ENCODE measurements at places on chromosomes 4 and X.

GRCh38 chr4:114600672-114601071 lies 2.1 kb downstream of the UGT8 start:
- DNase-seq, result no peak

GRCh38 chr4:91497892-91498291 lies 805.9 kb upstream of the GRID2 start:
- DNase-seq, result no peak

- DNase-seq, result no peak
Observed at GRCh38 chr4:1156069-1156468, 16.3 kb downstream of the SPON2 start.

DNA sequence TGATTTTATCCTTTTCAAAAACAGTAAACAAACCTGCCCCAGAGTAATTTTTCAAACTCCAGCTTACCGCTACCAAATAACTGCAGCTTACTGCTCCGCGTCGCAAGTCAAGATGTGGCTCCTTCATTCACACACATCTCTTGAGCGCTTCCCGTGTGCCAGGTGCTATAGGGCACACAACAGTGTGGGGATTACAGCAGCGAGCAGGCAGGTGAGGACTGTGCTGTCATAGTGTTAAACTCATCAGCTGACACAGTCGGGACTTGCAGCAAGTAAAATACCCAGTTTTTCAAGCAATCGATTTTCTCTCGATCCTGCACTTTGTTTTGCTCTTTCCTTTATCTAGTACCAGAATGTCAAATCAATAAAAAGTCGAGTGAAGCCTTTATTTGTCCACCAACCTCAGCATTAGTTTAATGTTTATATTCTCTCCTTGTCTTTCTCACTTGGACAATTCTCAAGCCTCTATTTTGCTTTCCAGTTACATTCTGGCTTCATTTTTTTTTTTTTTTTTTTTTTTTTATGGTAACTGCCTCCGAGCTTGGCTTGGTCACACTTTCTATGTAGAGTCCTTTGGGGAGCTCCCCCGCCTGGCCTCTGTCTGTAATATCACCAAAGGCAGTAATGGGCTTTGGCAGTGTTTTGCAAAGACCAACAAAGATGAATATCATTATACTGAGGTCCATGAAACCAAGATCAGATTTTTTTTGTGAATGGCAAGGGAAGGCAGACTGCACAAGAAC lies 8.3 kb upstream of the ASB5 start:
- no peak for DNase-seq

GRCh38 chrX:97616883-97617530 lies 733.3 kb downstream of the RPA4 start:
- DNase-seq, result no peak

DNA sequence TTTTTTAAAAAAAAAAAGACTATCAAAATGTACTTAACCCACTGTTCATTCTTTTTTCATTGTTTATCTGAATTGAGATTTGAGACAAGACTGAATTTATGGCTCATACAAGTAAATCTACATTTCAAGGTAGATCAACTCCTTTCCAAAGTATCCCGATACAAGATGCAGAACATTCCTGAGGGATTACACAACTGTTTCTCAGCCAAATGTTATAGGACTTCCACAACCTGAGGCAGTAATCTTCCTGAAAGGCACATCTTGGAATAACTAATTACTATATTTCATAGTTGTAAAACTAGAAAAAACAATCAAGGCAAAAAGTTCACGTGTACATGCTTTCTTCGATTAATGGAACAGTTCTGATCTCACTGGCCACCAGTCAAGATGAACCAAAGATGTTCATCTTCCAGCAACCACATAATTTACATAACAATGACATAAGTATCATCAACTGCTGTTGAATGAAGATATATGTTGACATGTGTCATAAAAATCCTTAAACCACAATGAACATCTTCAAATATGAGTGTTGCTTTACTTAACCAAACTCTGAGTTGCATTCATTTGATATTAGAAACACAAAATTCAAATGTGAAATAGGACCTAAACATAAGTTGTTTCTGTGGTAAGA lies 225.2 kb upstream of the DKK2 start:
- no peak for DNase-seq

GRCh38 chr4:157702831-157703230 lies 470.0 kb downstream of the GASK1B start:
- DNase-seq, result no peak

- DNase-seq, result no peak
Observed at GRCh38 chr4:78880874-78881492, 58.3 kb downstream of the PAQR3 start.

DNA sequence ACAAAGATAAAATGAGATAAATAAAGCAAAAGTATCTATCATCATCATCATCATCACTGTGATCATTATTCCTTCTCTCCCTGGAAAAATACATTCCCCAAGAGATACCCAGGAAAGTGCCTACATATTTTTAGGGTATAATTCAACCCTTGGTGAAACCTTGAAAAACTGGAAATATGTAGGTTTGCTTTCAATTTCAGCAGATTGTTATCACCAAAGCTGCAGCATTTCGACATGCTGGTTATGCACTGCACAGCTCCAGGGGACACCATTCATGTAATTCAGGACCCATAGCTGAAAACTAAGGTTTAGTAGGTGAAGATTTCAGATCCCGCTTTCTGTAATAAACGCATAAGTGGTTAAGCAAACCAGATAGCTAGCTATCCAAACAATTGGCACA lies 28.4 kb upstream of the FBXW7 start:
- DNase-seq, result no peak

DNA sequence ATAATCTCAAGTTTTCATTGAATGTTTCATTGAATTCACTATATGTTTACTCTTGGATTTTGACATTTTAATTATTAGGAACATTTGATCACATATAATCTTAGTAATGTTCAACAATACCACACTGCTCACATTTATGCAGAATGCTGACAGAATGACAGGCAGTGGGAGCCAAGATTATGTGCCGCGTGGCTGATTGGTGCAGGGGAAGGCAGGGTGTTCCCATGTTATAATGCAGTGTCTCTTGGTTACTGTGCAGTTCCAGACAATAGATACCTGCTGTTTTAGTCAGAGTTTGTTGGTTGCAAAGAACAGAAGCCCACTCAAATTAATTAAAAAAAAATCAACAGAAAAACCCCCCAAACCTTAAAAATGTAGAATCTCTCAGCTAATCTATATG lies 33.0 kb downstream of the FHIP1A start:
- DNase-seq, result no peak

GRCh38 chr4:123777373-123777772 lies 380.8 kb downstream of the SPRY1 start:
- no peak for DNase-seq

GRCh38 chr4:41424522-41424921 lies 113.4 kb upstream of the LIMCH1 start:
- no peak for DNase-seq

DNA sequence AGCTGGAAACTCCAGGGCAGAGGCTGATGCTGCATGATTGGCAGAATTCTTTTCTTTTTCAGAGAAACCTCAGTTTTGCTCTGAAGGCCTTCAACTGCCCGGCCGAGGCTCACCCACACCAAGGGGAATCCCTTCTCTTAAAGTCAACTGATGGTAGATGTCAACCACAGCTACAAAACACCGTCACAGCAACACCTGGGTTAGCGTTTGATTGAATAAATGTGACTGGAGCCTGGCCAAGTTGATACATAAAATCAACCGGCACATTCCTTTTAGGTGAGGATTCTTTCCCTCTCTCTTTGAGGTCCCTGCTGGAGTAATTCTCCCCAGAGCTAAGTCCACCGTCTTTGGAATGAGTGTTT lies 15.2 kb upstream of the KIAA0232 start:
- DNase-seq, result no peak

DNA sequence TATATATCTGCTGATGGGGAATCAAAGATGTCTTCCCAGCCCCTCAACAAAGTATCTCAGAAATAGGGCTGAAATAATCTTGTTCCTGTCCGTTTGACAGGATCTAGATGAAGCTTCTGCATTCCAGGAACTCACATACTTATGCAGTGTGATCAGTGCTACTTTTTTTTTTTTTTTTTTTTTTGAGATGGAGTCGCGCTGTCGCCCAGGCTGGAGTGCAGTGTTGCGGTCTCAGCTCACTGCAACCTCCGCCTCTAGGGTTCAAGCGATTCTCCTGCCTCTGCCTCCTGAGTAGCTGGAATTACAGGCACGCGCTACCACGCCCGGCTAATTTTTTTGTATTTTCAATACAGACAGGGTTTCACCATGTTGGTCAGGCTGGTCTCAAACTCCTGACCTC lies 36.4 kb downstream of the DHX15 start:
- DNase-seq, result no peak

DNA sequence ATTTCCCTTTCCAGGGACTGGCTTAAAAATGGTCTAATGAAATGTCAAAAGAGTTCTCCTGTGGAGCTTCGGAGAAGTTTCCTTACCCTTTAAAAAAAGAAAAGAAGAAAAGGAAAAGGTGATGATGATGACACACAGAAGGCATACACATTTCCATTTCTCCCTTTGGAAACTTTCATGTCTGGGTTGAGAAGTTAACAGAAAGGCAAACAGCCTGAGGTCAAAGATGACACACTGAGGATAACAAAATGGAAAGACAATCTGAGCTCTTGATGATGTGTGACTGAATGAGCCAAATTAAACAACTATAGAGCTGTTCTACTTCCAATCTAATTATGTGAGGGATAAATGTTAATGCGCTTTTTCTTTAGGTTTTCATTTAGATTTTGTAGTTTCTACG lies 32.2 kb downstream of the NFXL1 start:
- no peak for DNase-seq

DNA sequence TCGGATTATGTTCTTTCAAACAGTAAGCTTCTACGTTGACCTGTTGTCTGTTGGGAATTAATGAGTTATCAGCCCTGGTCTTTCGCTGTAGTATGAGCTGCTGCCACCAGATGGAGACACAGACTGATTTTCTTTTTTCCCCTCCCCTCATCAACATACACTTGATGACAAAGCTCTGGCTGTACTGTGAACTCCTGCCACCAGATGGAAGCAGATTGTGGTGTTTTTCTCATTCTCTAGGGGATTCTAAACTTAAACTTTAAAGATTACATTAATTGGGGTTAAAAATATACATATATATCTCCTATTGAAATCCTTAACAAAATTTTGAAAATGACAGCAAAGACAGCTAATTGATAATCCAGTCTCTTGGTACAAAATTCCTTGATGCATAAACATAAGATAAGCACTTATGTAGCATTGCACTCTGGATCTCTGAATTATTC lies 44.8 kb downstream of the SMS start:
- DNase-seq, result no peak

DNA sequence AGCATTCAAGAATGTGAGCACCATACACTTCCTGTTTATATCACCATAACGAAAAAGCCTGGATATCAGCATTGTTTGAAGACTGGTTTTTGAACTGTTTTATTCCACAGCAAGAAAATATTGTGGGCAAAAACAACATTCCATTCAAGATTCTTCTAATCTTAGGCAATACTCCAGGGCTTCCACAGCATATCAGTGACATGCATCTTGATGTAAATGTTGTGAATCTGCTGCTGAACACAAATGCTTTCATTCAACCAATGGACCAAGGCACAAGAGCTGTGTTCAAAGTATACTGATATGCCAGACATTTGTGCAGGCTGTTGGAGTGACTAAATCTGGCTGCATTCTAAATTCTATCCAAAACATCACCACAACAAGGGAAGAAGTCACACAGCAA lies 260.1 kb upstream of the ETNPPL start:
- DNase-seq, result no peak

DNA sequence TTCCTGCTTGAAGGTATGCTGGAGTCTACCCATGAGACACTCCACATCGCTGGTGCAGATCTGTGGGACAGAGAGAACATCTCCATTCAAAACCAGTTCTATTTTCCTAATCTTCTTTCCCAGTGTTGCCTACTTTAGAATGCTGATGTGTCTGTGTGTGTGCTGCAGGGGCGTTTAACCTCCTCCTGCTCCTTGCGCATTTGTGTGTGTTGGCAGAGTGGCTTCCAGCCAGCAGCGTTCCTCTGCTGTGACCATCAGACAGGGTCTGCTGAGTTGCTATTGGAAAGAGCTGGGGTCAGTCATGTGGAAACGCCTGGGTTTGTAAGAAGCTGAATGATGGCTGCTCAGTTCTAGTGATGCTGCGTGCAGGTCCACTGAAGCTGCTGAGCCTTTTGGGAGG lies 223.6 kb downstream of the RBMX2 start:
- no peak for DNase-seq

GRCh38 chrX:137387646-137388045 lies 178.3 kb upstream of the ZIC3 start:
- DNase-seq, result no peak

DNA sequence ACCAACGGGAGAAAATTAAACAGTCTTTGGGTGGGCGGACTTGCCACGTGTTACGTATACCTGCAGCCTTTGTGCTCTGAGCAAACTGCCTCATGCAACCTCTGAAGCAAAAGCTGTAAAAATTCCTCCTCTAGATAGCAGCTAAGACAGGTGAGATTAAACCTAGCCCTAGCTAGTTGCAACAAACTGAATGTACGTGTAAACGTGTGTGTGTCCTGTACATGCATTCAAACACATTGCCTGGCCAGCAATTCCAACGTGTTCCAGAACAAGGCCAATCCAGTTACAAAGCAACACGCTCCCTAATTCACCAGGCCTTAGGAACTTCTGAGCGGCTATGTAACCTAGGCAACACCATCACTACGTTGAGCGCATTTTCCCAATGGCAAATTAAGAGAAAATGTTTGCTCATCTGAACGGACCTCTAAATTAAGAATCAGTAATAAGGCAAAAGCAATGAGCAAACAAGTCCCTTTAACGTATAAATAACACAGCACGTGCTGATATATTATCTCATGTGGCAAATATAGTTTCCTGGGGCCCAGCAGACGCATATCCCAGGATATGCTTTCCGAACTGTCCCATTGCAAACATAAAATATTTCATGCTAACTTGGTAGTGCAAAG lies 792 bp downstream of the PPID start:
- DNase-seq, result no peak

DNA sequence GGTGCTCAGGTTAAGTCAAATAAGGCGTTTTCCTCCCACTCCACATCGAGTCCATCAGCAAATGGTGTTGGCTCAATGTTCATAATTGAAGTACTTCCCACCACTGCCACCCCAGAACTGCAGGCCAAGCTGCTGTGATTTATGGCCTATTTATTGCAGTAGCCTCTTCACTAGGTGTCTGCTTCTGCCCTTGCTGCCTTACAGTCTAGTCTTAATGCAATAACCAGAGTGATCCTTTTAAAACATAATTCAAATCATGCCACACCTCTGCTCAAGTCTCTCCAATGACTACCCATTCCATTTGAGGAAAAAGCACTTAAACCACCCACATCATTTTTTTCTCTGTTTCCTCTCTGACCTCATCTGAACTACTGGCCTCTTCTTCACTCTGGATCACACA lies 220.3 kb downstream of the KCNIP4 start:
- DNase-seq, result no peak

- DNase-seq, result no peak
Observed at GRCh38 chrX:3442691-3443090, 96.2 kb upstream of the MXRA5 start.

DNA sequence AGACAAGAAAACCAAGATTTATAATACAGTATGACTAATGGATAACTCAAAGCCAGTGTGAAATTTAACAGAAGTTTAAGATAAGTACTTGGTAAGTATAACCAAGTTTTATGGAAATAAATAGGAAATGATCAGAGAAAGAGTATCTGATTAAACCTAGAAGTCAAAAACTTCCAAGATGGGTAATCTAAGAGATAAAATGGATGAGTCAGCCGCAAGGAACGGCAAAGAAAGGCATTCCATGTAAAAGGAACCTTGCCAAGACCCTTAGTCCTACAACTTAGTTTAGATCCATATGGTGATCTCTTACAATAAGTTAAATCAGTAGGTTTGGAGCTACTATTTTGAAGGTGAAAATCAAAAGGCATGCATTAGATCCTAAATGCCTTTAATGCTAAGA lies 34.8 kb downstream of the LIN54 start:
- no peak for DNase-seq

GRCh38 chr4:152516156-152516555 lies 19.7 kb downstream of the FBXW7 start:
- no peak for DNase-seq
